ENCODE measurements at places on chromosomes 6 and 20.

DNA sequence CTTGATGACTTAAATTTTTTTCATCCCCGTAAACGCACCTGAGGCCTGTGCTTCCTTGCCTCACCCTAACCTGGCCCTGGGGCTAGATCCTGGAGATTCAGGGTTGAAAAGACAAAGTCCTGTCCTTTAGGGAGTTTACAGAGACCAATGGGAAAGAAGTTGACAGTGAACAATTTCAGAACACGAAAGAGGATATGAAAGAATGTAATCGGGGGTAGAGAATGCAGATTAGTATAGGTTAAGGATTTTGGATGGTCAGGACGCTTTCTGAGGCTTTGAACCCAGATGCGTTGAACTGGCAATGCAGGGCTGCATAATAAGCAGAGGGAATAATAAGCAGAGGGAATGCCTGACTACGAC is 1.7 kb upstream of the FBXO5 start:
- DNase-seq = no peak

GRCh38 chr20:18202966-18203365 is 65.3 kb downstream of the KAT14 start:
- no peak for DNase-seq

- DNase-seq = no peak
These were observed 2.9 kb downstream of the SPAG4 start for GRCh38 chr20:35618263-35619131.

GRCh38 chr6:454148-454991 is 62.8 kb downstream of the IRF4 start:
- no peak for DNase-seq

DNA sequence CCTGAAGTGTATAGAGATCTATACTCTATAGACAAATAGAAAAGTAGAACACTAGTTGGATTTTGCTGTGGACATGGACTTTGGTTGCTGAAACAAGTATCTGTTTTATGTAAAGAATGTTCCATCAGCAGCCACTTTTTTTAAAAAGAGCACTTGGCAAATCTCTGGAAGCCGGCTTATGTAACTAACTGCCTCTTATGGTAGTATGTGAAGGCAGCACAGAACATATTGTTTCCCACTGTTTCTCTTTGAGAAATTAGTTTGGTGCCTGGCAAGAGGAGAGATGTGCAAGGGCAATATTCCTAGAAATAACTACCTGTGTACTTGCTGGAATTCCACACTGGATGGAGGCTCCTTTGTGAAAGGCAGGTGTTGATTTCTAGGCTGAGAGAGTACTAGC is 242.3 kb upstream of the PREP start:
- no peak for DNase-seq

GRCh38 chr20:52031206-52031562 is 160.4 kb downstream of the ZFP64 start:
- no peak for DNase-seq

GRCh38 chr6:34041385-34041784 is 104.5 kb downstream of the GRM4 start:
- DNase-seq = no peak

GRCh38 chr6:158396136-158396535 is 83.9 kb downstream of the TULP4 start:
- no peak for DNase-seq

- no peak for DNase-seq
These were observed 118.7 kb downstream of the SMOC2 start for GRCh38 chr6:168559574-168560098.

Measured in myocyte (in vitro differentiated cells).